ENCODE measurements at places on chromosomes 7 and 10.
A peak's percentile ranks its signal among the peaks of the same experiment; 100 is the strongest.

DNA sequence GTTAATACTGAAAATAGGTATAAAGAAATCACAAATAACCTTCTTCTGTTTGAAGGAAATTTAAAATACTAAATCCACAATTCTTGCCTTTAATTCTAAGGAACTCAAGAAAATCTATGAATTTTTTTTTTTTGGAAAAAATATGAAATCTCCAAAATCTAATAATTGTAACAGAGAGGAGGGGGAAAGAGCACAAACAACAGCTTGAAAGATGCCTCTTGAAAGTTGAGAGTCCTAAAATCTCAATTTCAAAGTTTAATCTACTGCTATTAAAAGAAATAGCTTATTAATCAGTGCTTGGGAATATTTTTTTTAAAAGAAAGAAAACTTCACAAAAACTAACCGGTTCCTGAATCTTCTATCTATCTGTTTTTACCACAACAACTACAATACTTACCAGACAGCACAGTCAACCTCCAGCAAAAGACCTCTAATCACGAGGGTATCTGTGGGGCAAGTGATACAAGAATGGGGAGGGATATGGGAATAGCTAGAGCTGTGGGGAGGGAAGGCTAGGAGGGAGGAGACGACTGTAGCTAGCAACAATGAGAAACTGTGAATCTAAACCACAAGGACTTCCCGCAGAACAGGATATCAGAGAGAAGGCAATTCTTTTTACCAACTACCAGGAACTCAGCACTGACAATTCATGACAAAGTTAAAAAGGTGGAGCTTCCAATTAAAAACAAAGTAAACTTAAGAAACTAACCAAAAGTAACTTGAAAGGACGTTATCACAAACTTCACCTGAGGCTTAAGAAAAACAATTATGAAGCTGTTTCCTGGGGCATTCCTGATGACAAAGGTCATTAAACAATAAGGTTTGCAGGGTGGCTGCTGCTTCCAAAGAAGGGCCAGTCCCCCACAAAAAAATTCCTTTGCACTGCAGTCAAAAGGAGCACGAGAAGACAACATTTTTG lies at the start of gene USP54:
USP54 (minus strand) TSS at position 462 of the 919 bp plus-strand sequence. CDS start 15,684 bp downstream, outside the sequence.
- peak; percentile 5 for DNase-seq

GRCh38 chr7:101598422-101598985 lies 30.6 kb downstream of the MYL10 start:
- DNase-seq, result no peak

GRCh38 chr10:6173203-6173602 lies 29.5 kb upstream of the PFKFB3 start:
- DNase-seq, result peak; percentile 79

DNA sequence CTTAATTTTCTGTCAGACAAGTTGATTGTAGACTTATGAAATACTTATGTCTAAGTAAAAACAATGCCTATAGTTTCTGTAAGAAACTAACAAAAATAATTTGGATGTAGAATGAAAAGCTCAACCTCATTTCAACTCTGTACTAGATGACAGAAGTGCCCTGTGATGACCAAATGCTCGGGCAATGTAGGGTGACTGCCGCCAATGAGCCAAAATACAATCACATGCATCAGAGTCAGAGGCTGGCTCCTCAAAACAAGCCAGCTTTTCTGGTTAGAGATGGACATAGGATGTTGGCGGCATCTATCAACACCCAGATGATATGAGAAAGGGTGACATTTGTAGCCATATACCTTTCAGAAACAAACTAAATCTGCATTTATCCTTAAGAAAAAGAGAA lies 23.9 kb downstream of the LMOD2 start:
- DNase-seq, result no peak
